Endodermal cell (in vitro differentiated cells): ENCODE measurements at places on chromosomes 1 and 21.

DNA sequence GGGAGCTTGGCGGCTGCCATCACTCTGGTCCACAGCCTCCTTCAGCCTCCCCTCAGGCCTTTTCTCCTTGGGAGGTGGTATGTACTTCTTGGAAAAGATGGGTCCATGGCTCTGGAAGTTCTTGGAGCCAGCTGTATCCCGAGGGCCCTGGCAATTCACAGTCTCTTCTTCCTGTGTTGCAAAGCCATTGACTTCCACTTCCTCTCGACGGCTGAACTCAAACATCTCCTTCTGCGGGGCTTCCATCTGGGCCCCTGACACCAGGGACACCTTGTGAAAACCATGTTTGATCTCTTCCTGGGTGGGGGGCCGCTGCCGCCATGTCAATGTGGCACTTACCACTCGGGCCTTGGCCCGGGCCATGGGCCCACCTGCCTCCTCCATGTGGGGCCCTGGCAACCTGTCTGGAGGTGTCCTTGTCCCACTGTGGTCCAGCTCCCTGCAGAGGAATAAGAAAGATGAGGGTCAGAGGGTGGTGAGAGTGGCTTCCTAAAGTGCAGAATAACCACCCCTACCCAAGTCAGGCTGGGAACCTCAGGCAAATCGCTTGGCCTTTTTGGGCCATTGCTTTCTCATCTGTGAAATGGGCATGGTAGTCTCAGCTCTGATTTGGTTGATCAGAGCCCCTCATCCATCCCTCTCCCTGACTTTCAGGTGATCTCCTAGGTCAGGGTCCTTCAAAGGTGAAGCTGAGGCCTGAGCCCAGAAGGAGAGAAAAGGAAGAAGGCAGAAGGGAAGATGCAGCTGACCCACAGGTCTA, 7.5 kb downstream of the CRYBG2 start:
- no peak for DNase-seq

DNA sequence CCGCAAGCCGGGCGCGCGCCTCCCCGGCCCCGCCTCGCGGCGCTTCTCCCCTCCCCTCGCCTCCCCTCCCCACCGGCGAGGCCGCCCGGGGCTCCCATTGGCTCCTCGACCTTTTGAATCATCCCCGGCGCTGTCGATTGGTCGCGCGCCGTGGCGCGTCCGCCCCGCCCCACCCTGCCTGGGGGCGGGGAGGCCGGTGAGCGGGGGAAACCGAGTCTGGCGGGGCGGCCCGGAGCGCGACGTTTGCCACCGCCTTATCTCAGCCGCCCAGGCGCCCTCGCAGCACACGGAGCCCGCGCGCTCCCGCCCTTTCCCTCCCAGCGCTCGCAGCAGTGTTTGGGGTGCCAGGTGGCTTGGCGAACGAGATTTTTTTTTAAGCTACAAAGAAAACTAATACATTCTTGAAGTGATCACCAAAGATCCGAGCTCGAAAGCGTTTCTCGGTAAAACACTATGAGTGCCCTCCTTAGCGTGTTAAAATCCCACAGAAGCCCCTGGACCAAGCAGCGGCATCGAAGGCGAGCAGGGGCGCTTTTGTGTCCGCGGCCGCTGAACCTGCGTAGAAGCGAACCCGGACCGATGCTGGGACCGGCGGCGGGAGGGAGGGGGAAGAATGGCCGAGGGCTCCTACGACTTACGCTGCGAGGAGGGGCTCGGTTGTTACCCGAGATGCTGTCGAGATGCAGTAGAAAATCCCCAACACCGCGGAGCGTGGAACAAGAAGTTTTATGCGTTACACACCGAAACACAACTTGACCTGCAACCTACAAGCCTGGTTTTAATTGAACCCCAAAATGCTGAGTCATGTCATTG, 436 bp upstream of the LBR start:
- peak; percentile 96 for DNase-seq

GRCh38 chr1:172708452-172708851, 49.5 kb downstream of the FASLG start:
- no peak for DNase-seq

- no peak for DNase-seq
These were observed 85.8 kb upstream of the CAMK1G start for GRCh38 chr1:209497729-209498128.

- DNase-seq, result peak; percentile 81
These were observed 37.3 kb upstream of the EDN2 start for GRCh38 chr1:41521766-41522165.

DNA sequence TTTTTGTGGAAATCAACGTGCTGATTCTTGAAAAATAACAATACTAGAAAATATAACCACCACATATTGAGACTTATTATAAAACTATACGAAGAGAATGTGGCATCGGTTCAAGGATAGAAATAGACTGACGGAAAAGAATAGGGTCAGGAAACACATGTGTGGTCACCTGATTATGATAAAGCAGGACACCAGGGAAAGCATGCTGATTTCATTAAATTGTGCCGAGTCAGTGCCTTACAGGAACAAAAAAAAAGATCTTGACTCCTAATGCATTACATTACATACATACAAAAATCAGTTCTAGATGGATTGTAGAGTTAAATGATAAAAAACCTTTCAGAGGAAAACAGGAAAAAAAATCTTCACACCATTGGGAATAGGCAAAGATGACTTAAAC, 43.5 kb upstream of the SERPINC1 start:
- no peak for DNase-seq

DNA sequence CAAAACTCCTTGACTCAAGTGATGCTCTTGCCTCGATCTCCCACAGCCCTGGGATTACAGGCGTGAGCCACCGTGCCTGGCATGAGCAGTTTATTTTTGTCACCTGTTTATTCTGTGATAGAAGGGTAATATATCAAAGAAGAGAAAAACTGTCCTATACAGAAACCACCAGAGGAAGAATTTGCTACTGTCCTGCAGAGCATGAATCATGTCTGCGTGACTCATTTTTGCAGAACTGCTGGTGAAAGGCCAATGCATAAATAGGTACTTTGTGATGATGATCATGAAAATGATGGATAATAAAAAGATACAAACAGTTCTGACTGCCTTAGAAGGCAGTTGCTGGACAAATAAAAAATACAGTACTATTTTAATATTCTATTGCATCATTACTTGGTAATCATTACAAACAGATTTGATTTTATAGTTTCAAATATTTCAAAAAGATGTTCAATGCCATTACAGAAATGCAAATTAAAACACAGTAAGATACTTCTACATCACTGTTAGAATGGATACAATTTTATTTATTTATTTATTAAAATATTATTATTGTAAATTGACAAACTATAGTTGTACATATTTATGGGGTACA, 26.5 kb downstream of the RIPPLY3 start:
- no peak for DNase-seq

GRCh38 chr1:94515296-94515947, 26.1 kb downstream of the F3 start:
- no peak for DNase-seq

DNA sequence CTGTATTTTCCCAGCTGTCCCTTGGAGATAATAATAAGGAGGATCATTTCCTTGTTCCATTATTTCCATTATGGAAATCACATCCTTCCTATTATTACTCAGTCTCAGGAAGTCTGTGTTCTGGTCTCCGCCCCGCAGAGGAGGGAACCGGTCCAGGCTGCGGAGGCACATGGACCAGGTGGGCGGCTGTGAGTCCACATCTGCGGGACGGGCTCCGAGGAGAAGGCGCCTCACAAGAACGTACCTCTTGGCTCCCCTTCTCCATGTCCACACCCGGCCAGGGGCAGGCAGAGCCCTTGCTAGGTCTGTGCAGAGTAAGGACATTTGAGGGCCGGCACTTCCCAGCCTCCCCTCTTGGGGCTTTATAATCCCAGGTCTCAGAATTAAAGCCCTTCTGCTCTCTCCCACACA, 14.6 kb downstream of the RAB7B start:
- peak; percentile 66 for DNase-seq

- no peak for DNase-seq
These were observed 14.8 kb downstream of the URB1 start for GRCh38 chr21:32377991-32378390.

GRCh38 chr1:239819096-239819495, 272.6 kb upstream of the FMN2 start:
- peak; percentile 77 for DNase-seq

GRCh38 chr1:154481053-154481452, 21.0 kb upstream of the TDRD10 start:
- DNase-seq, result no peak

DNA sequence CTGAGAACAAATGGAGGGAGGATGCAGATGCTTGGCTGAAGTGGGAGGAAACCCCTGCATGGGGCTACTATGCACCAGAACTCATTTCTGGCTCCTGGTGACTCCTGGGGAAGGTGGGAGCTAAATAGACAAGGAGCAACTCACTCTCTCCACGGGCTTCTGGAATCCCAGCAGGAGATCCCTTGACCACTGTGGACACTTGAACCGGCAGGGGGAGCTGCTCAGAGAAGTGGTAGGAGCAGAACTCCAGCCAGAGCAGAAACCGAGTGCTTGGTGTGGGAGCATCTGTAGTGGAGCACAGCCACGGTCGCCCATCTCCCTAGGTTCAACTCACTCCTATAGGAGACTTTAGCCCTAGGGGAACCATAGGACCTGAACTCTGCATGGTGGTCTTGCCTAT, 205.6 kb upstream of the GJB5 start:
- DNase-seq, result peak; percentile 91

- no peak for DNase-seq
These were observed 24.9 kb upstream of the GLIS1 start for GRCh38 chr1:53763911-53764310.

DNA sequence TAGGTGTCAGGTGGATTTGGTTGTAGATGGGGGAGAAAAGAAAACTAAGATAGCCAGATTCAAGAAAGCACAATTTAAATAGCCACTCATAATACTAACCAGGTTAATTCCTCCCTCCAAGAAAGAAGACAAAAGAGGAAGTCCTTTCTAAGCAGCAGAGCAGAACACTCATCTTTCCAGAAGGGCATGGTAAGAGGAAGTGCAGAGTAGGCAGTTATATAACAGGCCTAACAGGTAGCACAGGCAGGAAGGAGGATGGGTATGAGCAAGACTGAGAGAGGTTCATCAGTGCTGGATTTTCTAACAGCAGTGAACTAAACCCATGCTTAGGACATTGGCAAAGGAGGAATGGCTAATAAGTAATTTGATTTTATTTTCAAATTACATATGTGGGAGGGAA, 517.5 kb downstream of the PLPP3 start:
- no peak for DNase-seq

DNA sequence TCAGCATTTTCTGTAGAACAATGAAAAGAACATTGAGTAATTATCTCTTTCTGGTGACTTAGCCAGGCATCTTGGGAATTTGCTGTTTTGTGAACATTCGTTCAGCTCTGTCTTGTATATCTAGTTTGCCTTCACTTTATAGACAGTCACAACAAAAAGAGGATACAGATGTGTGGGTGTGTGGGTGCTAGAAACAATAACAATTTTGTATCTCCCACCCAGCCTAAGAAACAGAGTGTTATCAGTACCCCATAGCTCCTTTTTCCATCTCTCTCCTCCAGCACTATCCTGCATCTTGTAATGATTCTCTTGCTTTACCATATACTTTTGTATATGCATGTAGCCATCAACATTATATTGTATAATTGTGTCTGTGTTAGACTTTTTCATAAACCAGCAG, 33.0 kb downstream of the AK4 start:
- DNase-seq, result no peak

GRCh38 chr1:172335377-172335776, 85.1 kb upstream of the C1orf105 start:
- DNase-seq, result no peak

DNA sequence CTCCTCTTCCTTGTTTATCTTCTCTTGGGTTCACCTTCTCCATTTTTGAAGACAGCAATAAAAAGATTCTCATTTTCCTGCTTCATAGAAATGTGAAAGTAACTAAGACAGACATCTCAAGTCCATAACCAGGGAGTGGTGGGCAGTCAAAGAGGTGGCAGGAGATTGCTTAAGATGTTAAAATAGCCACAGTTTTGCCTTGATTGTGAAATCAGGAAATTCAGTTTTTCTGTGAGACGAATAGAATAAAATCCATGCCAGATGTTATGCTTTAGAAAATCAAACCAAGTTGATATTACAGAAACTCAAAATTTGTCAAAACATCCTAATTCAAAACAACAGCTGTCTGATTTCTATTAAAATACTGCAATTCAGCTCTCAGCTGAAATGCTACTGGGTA, 57.2 kb downstream of the TNN start:
- no peak for DNase-seq

DNA sequence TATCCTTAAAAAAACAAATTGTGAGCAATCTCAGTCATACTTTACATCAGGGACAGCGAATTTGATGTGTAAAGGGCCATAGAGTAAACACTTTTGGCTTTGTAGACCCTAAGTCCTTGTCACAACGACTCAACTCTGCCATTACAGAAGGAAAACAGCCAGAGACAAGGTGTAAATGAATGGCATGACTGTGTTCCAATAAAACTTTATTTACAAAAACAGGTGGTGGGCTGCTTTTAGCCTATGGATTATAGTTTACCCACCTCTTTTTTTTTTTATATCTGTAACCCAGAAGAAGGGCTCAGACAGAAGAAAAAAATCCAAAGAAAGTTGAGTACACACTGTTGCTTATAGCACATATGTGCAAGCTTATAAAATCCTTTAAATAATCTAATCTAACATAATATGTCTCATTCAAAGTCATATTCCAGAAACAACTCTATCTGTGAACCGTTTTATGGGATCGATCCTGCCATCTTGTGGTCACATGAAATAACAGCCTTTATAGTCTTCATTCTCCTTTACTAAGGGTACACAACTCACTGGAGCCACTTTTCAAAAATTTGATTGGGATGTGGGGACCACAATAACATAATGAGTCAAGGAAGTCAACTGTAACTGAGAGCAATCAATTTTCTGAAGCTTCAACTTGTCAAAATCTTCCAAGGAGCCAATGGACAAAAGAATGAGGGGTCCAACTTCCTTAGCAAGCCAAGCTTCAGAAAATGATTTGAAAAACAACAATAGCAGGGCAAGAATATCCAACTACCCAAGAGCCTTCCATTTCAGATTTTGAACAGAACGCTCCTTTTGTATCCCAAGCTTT, 142.2 kb upstream of the KRTAP19-8 start:
- DNase-seq, result no peak

GRCh38 chr1:61925591-61926298, 183.5 kb downstream of the PATJ start:
- no peak for DNase-seq

DNA sequence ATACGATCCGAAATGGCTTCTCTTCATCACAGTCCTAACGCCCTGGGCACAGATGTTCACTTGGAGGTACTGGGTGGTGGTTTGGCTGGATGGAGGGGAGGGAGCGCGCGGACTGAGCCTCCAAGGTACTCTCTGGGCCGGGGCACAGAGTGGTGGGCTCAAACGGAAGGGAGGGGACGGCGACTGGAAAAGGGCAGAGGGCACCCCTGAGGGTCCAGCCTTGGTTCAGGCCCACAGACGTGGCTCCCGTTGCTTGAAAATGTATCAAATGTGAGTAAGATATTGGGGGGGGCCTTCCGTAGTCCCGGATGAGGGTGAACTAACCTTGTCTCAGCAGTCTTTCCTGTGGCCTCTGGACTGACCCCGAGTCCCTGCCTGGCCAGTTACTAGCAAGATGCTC, 463 bp downstream of the IL12RB2 start:
- peak; percentile 67 for DNase-seq

- no peak for DNase-seq
These were observed 1386.0 kb upstream of the ADGRL4 start for GRCh38 chr1:80392529-80392928.
